ENCODE measurements at places on chromosomes 5 and 9.

- no peaks in the 10 kb centered on the region for H3K4me1 ChIP-seq
- no peaks in the 10 kb centered on the region for H3K27me3 ChIP-seq
- no peak overlapping the region for H3K4me3 ChIP-seq
- no peaks in the 10 kb centered on the region for H3K36me3 ChIP-seq
Observed at GRCh38 chr5:71701407-71701806, 17.7 kb upstream of the CARTPT start.

DNA sequence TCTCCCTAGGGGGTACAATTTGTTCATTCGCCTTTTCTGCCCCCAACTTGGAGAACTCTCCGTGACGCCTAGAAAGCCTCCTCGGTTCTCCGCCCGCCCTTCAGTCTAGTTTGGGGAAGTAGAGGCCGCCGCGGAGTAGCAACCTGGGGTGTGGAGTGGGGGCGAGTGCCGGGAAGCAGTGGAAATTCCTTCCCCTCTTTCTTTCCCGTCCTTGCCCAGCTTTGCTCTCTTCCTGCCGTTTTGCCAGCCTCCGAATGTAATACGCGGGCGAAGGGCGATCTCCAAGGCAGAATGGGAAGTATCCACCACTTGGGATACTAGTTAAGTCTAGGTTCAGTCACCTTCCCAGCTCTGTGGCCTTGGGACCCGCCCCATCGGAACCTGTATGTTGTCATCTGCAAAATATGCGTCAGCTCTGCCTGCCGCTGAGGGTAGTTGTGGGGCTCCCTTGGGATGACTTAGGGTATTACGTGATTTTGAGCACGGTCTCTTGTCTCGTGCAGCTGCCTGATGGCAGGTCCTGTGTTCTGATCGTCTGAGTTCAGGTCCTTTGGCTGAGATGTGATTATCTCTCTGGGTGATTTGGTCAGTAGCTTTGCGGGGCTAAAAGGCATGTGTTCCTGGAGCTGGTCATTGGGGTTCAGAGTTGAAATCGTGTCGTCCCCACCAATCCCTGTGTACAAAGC is 724 bp downstream of the PAM start:
- DNase-seq = peak; percentile 22
- H3K4me1 ChIP-seq = peaks cover 16% of the 10 kb centered on the region
- H3K27me3 ChIP-seq = no peaks in the 10 kb centered on the region
- peak overlapping the region; percentile 64 for H3K27ac ChIP-seq
- no peaks in the 10 kb centered on the region for H3K36me3 ChIP-seq
- peak overlapping the region; percentile 83 for H3K4me3 ChIP-seq

- no peaks in the 10 kb centered on the region for H3K27me3 ChIP-seq
- DNase-seq = peak; percentile 53
- H3K27ac ChIP-seq = no peak within 1 kb of the TSS
- no peaks in the 10 kb centered on the region for H3K36me3 ChIP-seq
- H3K4me1 ChIP-seq = peaks cover 5% of the 10 kb centered on the region
- H3K4me3 ChIP-seq = no peak within 1 kb of the TSS
Observed at GRCh38 chr9:135701959-135702721, at the start of gene KCNT1. TSS of gene KCNT1 (plus strand) at chr9:135702185. CDS start at chr9:135702259, 74 bp downstream.

DNA sequence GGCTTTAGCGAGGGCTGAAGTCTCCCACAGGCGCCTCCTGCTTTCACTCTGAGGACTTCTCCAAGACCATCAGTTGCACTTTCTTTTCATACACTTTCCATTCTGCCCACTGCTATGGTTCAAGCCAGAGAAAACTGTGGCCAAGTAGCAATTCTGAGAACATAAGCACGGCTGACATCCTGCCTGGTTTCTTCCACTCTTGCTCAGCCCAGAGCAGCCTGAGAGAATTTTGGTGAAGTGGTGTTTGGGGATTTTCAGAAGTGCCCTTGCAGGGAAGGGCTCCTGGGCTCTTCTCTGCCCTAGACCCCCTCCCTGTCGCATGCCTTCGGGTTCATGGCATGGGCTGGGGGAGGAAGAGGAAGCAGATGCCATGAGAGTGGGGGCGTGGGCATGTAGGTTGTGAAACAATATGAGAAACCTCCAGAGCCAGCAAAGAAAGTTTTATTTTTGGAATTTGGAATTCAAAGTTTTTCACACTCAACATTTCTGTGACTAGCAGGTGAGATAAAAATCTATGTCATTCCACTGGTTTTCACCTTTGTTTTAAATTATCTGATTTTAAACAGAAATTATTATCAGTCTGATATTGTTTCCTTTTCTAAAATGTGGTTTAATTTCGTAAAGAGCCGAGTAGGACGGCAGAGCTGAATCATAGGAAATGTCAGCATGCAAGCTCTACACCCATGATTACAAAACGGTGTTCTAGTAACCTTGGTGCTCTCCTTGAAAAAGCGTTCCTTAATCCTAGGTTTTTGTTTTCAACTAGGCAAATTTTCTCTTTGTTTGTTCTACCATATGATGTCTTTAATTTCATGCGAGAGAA is 27.8 kb upstream of the TNFSF8 start:
- DNase-seq = no peak
- H3K27ac ChIP-seq = no peak overlapping the region
- no peak overlapping the region for H3K4me3 ChIP-seq
- H3K4me1 ChIP-seq = peaks cover 6% of the 10 kb centered on the region
- H3K36me3 ChIP-seq = no peaks in the 10 kb centered on the region
- no peaks in the 10 kb centered on the region for H3K27me3 ChIP-seq

DNA sequence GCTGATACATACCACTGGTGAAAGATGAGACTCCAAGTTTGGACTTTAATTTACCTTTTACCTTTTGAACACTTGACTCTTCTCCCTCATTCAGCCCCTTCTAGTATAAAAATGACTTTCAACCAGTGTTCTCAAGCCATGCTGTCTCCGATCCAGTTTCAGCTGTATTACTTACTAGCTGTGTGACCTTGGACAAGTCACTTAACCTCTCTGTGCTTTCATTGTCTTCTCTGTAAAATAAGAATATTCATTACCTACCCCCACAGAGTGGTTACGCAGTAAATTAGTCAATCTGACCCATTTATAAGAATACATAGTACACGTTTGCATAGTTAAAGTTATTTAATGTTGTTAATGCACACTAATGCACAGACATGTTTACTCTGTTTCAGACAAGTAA is 12.6 kb upstream of the CEMIP2 start:
- no peaks in the 10 kb centered on the region for H3K27me3 ChIP-seq
- H3K4me1 ChIP-seq = peaks cover 38% of the 10 kb centered on the region
- no peaks in the 10 kb centered on the region for H3K36me3 ChIP-seq
- DNase-seq = no peak
- peak overlapping the region; percentile 85 for H3K27ac ChIP-seq
- H3K4me3 ChIP-seq = no peak overlapping the region

GRCh38 chr5:174560861-174561260 is 163.5 kb upstream of the MSX2 start:
- H3K36me3 ChIP-seq = no peaks in the 10 kb centered on the region
- no peaks in the 10 kb centered on the region for H3K4me1 ChIP-seq

- no peak overlapping the region for H3K4me3 ChIP-seq
- no peaks in the 10 kb centered on the region for H3K36me3 ChIP-seq
- H3K4me1 ChIP-seq = no peaks in the 10 kb centered on the region
- no peak for DNase-seq
- H3K27ac ChIP-seq = no peak overlapping the region
Observed at GRCh38 chr5:90170261-90170660, 239.3 kb downstream of the CETN3 start.

DNA sequence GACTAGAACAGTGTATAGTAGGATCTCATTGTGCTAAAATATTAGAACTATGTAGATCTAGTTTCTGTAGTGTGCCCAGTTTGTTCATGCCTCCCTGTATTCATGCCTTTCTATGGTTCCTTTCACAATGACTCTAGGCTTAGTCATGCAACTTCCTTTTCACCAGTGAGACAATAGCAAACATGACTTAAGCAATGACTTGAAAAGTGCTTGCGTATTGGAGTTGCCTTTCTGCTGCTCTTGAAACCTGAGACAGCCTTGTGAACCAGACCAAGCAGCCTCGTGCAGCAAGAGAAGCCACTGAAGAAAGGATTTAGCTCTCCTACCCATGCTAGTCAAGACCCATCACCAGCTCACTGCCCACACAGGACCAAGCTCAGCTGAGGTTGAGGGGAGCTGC is 294.5 kb upstream of the TAS2R1 start:
- H3K4me3 ChIP-seq = no peak overlapping the region
- H3K27ac ChIP-seq = no peak overlapping the region
- DNase-seq = no peak
- no peaks in the 10 kb centered on the region for H3K27me3 ChIP-seq
